Heart left ventricle (tissue), 16 donors: ENCODE measurements at places on chromosomes 11 and 22. TPM values are rescaled to one million over a fixed set of nuclear protein-coding genes. Genes with fewer than 3 reads are reported as not detected.

The TIMP3 gene
- total RNA-seq = 204 TPM

The MAML2 gene
- total RNA-seq = 8.1 TPM

The SAA1 gene
- total RNA-seq = not detected

The MISFA gene
- total RNA-seq = 3.3 TPM

The SLC22A6 gene
- total RNA-seq = not detected

The B4GALNT4 gene
- 0.35 TPM for total RNA-seq

DNA sequence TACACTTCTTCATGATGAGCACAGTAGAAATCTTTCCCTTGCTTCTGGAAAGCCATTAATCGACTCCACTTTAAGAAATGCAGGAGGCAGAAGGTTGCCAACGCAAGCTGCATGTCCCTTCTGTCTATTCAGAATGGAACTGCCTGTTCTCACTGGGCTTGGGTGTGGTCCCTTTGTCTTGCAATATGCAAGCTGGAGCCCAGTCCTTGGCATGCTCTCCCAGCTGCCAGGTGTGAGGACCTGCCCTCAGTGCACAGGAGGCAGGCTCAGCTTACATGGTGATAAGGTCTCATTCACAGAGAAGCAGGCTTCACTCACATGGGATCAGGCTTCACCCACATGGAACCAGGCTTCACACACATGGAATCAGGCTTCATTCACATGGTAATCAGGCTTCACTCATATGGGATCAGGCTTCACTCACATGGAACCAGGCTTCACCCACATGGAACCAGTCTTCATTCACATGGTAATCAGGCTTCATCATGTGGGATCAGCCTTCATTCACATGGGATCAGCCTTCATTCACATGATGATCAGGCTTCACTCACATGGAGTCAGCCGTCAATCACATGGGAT, 59.2 kb upstream of the USP47 start:
- no peaks in the 10 kb centered on the region for H3K27me3 ChIP-seq
- H3K4me3 ChIP-seq = no peak overlapping the region
- H3K4me1 ChIP-seq = no peaks in the 10 kb centered on the region
- H3K36me3 ChIP-seq = no peaks in the 10 kb centered on the region

DNA sequence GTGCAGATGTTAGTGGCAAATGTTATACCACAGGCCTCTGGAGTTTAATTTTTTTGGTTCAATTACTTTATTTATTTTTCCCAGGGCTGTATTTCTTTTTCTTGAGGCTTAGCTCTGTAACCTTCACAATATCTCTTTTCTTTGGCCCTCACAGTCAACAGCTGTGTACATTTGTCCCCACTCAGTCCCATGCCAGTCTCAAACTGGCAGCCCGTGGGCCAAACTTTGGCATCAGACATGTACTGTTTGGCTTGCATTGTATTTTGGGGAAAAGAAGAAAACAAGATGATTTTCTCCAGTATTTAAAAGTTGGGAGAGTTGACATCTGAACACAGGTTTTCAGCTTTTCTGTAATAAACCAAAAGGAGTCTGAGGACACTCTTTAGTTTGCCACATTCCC, 87.1 kb downstream of the PRR5L start:
- no peak overlapping the region for H3K4me3 ChIP-seq
- no peaks in the 10 kb centered on the region for H3K27me3 ChIP-seq
- peaks cover 21% of the 10 kb centered on the region for H3K36me3 ChIP-seq
- DNase-seq = no peak
- no peaks in the 10 kb centered on the region for H3K4me1 ChIP-seq

DNA sequence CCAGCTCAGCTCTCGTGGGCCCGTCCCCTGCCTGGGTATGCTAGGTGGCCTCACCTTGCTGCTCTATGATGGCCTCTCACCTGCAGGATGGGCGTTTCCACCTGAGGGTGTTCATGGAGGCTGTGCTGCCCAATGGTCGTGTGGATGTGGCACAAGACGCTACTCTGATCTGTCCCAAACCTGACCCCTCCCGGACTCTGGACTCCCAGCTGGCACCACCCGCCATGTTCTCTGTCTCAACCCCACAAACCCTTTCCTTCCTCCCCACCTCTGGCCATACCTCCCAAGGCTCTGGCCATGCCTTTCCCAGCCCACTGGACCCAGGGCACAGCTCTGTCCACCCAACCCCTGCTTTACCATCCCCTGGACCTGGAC, 2.1 kb downstream of the ZP1 start:
- DNase-seq = no peak
- no peak overlapping the region for H3K4me3 ChIP-seq
- no peak overlapping the region for H3K27ac ChIP-seq
- H3K36me3 ChIP-seq = no peaks in the 10 kb centered on the region

DNA sequence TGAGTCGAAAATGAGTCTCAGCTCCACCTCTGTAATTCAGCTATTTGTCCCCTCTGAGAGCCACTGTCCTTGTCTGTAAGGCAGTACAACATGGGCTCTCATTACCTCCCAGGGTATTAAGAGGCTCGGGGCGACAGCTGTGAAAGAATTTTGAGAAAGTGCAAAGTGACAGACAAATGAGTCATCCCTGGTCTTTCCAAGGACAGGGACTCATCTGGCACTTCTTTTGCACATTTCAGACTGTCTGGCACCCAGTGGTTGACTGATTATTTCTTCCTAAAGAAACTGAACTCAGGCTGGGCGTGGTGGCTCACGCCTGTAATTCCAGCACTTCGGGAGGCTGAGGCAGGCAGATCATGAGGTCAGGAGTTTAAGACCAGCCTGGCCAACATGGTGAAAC, 62.1 kb upstream of the ARFGAP3 start:
- no peaks in the 10 kb centered on the region for H3K36me3 ChIP-seq
- H3K27me3 ChIP-seq = no peaks in the 10 kb centered on the region
- no peak overlapping the region for H3K27ac ChIP-seq
- DNase-seq = no peak

DNA sequence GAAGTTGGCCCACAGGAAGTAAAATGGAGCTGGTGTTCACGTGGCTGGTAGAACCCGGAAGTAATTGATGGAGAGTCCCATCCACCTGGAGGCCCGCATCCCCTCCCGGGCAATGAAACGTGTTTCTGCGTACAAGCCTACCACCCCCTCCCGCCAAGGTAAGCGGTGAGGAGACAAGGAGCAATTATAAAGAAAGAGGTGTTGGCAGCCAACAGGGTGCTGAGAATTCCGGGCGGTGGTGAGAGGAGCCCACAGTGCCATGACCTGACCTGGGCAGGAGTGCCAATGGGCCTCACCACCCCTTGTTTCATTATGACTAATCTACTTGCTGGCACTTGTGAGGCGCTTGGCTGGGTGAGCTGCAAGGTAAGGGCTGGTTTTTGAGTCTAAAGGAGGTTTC, 83.8 kb upstream of the BID start:
- no peak overlapping the region for H3K27ac ChIP-seq
- no peaks in the 10 kb centered on the region for H3K27me3 ChIP-seq
- H3K4me3 ChIP-seq = no peak overlapping the region

DNA sequence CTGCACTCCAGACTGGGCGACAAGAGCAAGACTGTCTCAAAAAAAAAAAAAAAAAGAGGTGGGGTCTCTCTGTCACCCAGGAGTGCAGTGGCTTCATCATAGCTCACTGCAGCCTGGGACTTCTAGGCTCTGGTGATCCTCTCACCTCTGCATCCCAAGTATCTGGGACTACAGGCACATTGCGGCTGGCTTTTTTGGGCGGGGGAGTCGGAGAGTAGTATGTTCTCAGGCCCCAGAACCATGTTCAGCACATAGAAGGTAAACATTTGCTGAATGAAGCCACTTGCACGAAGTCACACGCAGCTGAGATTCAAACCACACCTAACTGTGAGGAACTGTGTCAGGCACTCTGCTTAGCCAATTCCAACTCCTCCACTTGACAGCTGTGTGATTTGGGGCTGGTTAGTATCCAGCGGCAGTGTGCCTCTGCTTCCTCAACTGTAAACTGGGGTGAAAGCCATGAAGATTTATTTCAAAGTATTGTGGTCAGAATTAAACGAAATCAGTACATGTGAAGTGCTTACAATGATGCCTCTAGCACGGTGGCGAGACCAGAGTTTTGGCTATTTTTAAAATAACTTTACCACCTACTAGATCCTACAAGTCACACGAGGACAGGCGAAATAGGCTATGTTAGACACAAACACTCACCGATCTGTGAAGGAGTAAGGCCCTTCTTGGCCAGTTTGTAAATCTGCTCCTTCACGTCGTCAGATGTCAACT, 789 bp downstream of the RPS13 start:
- DNase-seq = no peak
- no peaks in the 10 kb centered on the region for H3K27me3 ChIP-seq
- H3K4me3 ChIP-seq = peak overlapping the region; percentile 96
- peak overlapping the region; percentile 94 for H3K27ac ChIP-seq
- H3K36me3 ChIP-seq = peaks cover 44% of the 10 kb centered on the region

- no peaks in the 10 kb centered on the region for H3K27me3 ChIP-seq
- no peak for DNase-seq
- peaks cover 4% of the 10 kb centered on the region for H3K36me3 ChIP-seq
- no peak overlapping the region for H3K27ac ChIP-seq
- H3K4me1 ChIP-seq = no peaks in the 10 kb centered on the region
These were observed 92.6 kb upstream of the CSNK2A3 start for GRCh38 chr11:11445441-11446185.

- no peaks in the 10 kb centered on the region for H3K36me3 ChIP-seq
- no peak overlapping the region for H3K4me3 ChIP-seq
- no peaks in the 10 kb centered on the region for H3K27me3 ChIP-seq
- no peak overlapping the region for H3K27ac ChIP-seq
- DNase-seq = no peak
These were observed 191.3 kb downstream of the KIF18A start for GRCh38 chr11:27916541-27917100.

DNA sequence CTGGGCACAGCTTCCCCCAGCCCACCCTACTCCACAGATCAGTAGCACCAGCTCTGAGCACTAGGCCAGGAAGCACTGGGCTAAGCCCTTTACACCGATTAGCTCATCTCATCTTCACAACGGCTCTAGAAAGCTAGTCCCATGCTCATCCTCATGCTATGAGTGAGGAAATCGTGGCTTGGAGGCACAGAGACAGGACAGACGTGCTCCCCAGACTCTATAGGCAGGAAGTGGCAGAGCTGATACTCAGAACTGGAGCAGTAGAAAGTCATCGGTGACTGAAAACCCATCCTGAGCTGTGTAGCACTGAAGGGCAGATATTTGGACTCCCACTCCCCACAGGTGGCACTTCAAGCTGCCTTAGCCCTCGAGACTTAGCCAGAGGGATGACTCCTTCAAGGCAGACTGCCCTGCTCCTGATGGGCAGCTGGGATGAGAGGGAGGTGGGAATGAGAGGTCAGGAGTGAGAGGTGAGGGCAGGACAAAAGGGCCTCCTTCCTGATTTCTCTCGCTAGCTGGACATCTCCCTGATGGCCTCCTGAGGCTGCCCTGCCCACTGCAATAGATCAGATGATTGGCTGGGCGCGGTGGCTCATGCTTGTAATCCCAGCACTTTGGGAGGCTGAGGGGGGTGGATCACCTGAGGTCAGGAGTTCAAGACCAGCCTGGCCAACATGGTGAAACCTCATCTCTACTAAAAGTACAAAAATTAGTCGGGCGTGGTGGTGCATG, 9.7 kb downstream of the CD5 start:
- no peaks in the 10 kb centered on the region for H3K36me3 ChIP-seq
- DNase-seq = no peak
- H3K4me1 ChIP-seq = no peaks in the 10 kb centered on the region
- H3K27ac ChIP-seq = no peak overlapping the region
- no peak overlapping the region for H3K4me3 ChIP-seq
